Hippocampal formation (tissue), 2 donors: ENCODE measurements at places on chromosomes 16 and 17.

DNA sequence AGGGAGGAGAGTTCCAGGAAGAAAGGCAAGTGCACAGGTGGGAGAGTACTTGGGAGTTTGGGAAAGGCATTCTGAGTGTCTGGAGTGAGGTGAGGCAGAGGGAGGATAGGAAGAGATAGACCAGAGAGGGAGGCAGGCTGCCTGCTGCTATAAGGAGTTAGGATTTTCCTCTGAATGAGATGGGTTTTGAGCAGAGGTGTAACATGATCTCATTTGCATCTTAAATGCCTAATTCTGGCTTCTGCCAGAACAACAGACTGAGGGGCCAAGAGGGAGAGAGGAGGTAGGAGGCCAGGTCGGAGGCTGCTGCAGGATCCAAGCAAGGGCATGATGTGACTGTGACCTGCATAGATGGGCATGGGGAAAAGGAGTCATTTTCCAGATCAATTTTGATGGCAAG, 31.5 kb upstream of the IRX6 start:
- DNase-seq = no peak

- no peak for DNase-seq
These were observed 54.8 kb upstream of the DHX40 start for GRCh38 chr17:59510611-59511010.

GRCh38 chr17:28906706-28907438, 4.0 kb upstream of the DHRS13 start:
- peak; percentile 18 for DNase-seq

DNA sequence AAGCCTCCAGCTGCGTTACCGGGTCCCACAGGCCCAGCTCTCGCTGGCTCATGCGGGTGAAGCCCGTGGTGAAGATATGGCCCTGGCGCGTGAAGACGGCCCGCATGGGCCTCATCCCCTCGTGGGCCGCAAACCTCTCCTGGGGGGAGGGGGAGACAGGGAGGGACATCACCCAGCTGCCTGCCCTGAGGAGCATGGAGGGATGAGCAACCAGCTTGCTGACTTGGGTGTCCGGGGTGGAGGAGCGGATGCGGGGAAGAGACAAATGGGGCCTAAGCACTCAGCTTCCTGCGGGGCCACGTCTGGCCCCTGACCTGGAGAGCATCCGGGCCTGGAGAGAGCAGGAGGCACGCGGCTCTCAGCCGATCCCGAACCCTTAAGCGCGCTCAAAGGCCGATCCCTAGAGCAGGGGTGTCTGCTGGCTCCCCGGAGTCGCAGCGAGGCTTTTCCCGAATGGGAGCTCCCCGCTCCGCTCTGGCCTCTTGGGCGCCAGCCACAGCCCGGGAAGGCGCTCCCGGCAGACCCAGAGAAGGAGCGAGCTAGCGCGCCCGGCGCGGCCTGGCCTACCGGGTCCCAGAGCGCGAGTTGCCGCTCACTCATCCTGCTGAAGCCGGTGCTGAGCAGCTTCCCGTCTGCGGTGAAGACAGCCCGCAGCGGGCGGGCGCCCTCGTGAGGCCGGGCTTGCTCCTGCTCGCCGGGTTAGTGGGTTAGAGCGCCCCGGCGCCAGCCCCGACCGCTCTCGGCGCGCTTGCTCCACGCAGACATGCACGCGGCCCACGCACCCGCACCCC, 5.0 kb downstream of the CORO6 start:
- DNase-seq = peak; percentile 55

GRCh38 chr17:27631411-27631760, 398 bp downstream of the LGALS9 start:
- DNase-seq = no peak

DNA sequence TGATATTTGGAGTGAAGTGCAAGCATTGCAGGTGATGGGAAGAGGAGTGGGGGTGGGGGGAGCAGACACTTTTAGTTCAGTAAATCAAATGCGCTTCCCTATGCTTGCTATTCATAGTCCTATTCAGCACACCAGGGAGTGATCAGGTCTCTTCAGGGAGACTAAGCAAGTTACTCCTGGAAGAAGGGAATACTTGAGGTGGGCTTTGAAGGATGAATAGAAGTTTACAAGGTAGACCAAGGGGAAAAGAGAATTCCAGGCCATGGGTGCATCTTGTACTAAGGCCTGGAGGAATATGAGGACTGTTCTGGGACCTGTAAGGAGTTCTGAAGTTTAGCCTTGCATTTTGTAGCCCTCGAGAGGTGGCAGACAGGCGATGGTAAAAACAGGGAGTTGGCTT, 40.1 kb upstream of the LGALS9 start:
- DNase-seq = no peak

- no peak for DNase-seq
These were observed 2.7 kb upstream of the MAP2K6 start for GRCh38 chr17:69411766-69412165.

DNA sequence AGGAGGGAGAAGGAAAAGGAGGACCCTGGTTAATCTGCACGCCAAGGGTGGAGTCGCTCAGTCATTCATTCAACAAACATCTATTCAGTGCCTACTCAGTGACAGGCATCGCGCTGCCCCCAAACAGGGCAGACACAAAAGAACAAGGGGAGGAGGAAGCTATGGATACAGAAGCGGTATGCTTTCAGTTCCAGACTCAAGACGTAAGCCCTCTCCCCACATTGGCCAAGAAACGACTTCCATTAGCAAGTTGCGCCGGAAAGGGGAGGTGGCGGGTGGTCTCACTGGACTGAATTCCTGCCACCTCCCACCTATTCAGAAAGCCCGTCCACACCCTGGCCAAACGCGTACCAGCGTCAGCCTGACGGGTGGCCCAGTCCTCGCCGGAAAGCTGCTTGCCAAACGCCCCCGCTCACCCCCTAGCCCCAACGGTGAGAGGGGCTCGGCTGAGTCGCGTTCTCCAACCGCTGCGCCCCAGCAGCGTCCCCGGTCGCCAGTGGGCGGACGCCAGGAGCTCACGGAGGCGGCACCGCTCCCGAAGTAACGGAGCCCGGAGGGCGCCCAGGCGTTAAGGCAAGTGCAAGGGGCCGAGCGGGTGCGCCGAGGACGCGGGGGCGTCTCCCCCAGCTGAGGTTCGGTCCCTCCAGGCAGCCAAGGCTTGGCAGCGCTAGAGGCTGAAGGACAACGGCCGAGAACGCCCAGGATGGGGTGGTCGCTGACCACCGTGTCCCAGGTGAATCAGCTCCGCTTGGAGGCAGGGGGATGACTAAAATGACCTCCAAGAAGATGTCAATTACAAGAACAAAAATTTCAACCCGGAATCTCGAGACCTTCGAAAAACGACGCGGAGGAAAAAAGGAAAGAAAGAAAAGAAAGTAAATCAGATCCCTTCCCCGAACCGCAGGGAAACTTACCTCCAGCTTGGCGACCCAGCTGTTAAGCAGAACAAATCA, 470.7 kb downstream of the SOX9 start:
- DNase-seq = no peak

DNA sequence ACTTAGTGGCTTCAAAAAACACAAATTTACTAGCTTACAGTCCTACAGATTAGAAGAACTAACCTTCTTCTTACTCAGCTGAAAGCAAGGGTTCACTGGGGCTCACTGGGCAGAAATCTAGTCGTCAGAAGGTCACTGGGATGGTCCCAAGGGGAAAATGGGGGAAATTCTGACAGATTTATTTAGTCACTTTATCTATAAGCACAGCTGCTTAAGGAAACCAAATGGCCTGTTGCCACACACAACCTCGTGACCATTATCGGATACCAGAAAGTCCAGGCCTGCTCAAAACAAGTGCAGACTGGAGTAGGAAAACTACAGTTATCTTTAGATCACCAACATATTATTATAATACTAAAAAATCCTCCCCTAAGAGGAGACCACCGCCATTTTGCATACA, 374.6 kb upstream of the ASIC2 start:
- DNase-seq = no peak

- peak; percentile 77 for DNase-seq
These were observed at the start of gene WWP2 for GRCh38 chr16:69761983-69762813. Gene WWP2 (plus strand): TSS chr16:69762332. CDS start chr16:69787011, 24,679 bp downstream.

GRCh38 chr16:79305074-79305473, 295.5 kb downstream of the MAF start:
- no peak for DNase-seq

DNA sequence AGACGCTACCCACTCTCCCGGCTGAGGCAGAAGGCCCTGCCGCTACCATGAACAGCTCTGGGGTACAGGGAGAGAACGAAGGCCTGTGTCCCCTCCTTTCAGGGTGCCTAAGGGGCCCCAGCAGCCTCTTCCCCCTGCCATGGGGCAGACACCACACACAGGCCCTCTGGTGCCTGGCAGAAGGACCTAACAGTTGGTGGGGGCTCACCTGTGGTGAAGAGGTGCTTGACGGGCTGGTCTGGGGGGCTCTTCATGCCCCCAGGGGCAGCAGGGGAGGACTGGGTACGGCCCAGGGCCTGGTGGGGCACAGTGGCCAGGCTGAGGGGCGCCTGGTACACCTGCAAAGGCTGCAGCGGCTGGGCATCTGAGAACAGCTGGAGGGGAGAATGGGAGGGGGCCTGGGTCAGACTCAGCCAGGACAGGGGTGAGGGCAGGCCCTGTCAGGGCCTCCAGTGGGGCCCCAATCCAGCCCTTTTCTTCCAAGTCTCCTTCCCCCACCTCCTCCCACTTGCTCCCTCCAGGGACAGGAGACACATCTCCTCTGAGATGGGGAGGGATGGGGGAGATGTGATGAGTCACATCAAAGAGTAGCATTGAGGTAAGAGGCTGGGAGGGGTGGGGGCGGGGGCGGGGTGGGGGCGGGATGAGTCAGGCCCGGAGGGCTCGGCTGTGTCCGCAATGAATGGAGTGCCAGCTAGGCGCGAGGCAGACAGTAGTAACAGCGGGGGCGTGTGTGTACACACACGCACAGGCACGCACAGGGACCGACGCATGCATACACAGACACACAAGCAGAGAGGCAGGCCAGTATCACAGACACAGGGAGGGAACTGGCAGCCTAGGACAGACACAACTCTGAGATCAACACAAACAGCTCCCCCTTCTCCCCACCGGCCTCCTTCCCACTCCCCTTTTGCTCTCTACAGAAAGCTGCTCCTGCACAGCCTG, 16.1 kb downstream of the G6PC3 start:
- DNase-seq = no peak

DNA sequence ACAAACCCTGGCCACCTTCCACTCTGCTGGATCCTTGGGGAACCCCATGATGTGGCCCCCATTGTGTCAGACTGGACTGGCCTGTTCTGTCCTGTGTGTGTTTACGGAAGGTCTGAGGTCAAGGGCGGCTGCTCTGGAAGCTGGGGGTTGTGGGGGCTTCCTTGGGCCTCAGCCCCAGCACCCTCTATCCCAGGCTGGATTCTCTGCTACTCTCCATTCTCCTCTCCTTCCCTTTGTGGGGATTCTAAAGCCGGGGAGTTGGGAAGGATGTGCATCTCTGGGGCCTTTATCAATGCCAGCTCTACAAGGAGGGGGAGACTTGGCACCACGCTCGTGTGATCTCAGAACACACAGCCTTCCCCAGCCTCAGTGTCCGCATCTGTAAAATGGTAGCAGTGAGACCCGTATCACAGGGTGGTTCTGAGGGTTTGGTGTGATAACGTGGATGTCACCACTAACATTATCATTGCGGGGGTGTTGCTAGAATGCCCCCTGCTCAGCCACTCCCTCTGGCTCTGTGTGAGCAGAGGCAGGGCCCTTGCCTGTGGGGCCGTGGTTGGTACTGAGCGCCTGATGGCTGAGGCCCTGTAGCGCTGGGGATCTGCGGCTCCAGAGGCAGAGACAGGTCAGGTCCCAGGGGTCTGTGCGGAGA, 18.1 kb downstream of the ADGRG1 start:
- no peak for DNase-seq

- no peak for DNase-seq
These were observed 115.6 kb upstream of the HSBP1 start for GRCh38 chr16:83692224-83692623.

GRCh38 chr16:2846511-2847310, 11.3 kb downstream of the PRSS22 start:
- no peak for DNase-seq

- no peak for DNase-seq
These were observed 4.5 kb downstream of the DERL2 start for GRCh38 chr17:5481451-5481850.

- DNase-seq = no peak
These were observed 326.7 kb downstream of the C16orf95 start for GRCh38 chr16:86990451-86990850.

GRCh38 chr17:55294042-55294751, 29.4 kb downstream of the HLF start:
- no peak for DNase-seq
